ENCODE measurements at places on chromosomes 1 and 21.

- no peak for DNase-seq
Measured at GRCh38 chr1:116852910-116853309, 56.8 kb upstream of the PTGFRN start.

DNA sequence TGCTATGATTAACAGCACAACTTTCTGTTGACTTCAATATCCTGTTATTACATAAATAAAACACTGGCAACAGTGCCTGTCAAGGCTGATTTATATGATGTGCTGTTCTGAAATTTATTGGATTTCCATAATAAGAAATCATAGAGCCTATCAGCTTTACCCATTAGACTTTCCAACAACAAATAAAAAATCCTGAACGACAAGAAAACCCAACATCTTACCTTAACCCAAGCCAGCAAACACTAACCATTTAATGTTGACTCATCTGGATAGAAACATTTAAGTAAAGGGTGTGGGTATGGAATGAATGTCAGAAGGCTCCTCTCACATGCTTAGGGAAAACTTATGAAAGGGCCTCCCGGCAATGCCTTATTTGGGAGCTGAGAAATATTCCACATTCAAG, 165.1 kb downstream of the SLC45A1 start:
- DNase-seq, result no peak

GRCh38 chr21:45228171-45228641, 59.5 kb downstream of the POFUT2 start:
- DNase-seq, result peak; percentile 85

- DNase-seq, result no peak
Measured at GRCh38 chr1:176879784-176880620, 284.5 kb downstream of the ASTN1 start.

- DNase-seq, result no peak
Measured at GRCh38 chr1:202848191-202848542, 37.4 kb downstream of the PCAT6 start.

Measured in RKO (cell line).